Natural killer cell treated with Interleukin-12 subunit alpha and Interleukin-12 subunit beta and Interleukin-15 and Interleukin-18, amount 100 ng/mL, for 72 hours (primary cell): ENCODE measurements at places on chromosomes 1 and 21. TPM values are rescaled to one million over a fixed set of nuclear protein-coding genes. Genes with fewer than 3 reads are reported as not detected.
A peak's percentile ranks its signal among the peaks of the same experiment; 100 is the strongest.

- H3K27me3 ChIP-seq, result peaks cover 9% of the 10 kb centered on the region
- DNase-seq, result no peak
- no peak overlapping the region for H3K27ac ChIP-seq
- H3K4me1 ChIP-seq, result no peaks in the 10 kb centered on the region
Observed at GRCh38 chr1:17113963-17114362, 5.3 kb downstream of the PADI2 start.

DNA sequence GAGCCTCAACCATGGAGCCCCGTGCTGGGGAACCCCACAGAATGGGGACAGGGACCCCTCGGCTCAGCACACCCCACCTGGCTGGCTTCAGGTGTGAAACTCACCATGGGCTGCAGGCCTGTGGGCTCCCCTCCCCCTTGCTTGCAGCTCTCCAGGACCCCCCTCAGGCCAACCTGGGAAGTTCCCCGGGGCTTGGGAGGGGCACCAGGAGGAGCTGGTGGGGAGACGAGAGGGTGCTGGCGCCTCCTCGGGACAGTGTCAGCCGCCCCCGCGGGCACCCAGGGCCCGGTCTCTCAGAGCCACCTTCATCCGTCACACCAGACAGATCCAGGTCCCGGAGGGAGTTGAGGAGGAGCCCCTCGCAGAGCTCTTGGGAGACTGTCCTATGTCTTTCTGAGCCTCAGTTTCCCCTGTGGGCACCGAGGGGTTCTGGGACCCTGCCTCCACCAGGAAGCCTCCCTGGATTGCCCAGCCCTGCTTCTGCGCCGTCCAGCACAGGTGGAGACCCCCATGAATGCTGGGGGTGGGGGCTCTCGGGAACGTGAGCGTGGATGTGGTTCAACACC, 657 bp upstream of the TNFRSF18 start:
- peaks cover 28% of the 10 kb centered on the region for H3K4me1 ChIP-seq
- peak overlapping the region; percentile 74 for H3K4me3 ChIP-seq
- no peaks in the 10 kb centered on the region for H3K36me3 ChIP-seq
- DNase-seq, result no peak

GRCh38 chr1:157993918-157994605, 617 bp downstream of the KIRREL1 start:
- peaks cover 58% of the 10 kb centered on the region for H3K27me3 ChIP-seq
- H3K4me3 ChIP-seq, result peak overlapping the region; percentile 46
- DNase-seq, result no peak
- peaks cover 8% of the 10 kb centered on the region for H3K4me1 ChIP-seq
- H3K27ac ChIP-seq, result no peak overlapping the region
- H3K36me3 ChIP-seq, result peaks cover 4% of the 10 kb centered on the region

DNA sequence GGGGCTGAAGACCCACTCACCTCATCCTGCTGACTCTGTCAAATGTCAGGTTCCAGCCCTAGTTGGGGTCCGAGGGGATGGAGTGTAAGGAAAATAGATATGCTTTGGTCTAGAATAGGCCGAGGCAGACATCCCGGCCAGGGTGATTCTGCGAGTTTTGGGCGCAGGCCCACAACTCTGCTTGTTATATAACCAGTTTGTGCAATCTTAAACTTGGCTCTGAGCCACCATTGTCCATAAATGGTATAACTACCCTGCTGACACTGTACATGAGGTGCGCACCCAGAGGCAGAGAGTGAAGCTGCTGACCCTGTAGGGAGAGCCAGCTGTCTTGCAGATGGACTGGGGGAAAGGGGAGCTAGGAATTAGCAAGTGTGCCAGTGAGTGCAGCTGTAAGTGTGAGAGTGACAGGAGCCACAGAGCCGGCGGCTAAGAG, 1388.8 kb downstream of the AMY1C start:
- H3K36me3 ChIP-seq, result peaks cover 14% of the 10 kb centered on the region
- no peaks in the 10 kb centered on the region for H3K4me1 ChIP-seq
- no peak overlapping the region for H3K27ac ChIP-seq

DNA sequence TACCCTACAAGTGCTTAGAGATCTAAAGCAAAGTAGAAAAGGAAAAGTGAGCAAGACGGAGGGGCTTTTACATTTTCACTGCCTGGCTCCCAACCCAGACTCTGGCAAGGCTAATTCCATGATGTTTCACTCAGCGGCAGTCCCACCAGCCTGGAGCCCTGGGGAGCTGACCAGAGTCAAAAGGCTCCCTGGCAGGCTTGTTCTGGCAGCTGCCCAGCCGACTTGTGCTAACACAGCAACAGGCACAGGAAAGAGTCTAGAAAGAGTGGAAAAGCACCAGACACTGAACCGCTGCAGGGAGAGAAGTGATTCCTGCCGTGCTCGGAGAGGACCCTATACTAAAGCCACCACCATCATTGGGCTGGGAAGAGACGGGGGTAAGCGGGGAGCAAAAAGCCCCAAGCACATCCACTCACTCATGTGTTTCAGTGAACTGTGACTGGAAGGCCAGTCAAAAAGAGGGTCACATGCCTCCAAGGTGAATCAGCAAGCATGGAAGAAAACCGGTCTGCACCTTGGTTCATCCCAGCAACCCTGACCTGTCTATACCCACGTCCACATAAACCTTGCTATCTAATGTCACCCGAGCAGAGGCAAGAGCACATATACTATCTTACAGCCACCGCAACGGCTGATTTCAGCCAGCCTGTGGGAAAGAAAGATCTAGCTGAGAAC, 8.0 kb downstream of the SMIM12 start:
- H3K4me1 ChIP-seq, result peaks cover 25% of the 10 kb centered on the region
- no peak for DNase-seq
- no peak overlapping the region for H3K27ac ChIP-seq
- peaks cover 12% of the 10 kb centered on the region for H3K36me3 ChIP-seq

PRRX1 gene
- not detected for total RNA-seq

EPS8L3 gene
- total RNA-seq, result not detected

ADORA1 gene
- not detected for total RNA-seq
